Activated T-helper 17 cell treated with anti-CD3 and anti-CD28 coated beads, Interleukin-2, amount 50 U/mL, for 72 hours (primary cell): ENCODE measurements at places on chromosomes 7 and 10.

GRCh38 chr7:118152149-118152548, 31.8 kb upstream of the LSM8 start:
- H3K4me3 ChIP-seq: no peak overlapping the region
- H3K27ac ChIP-seq: no peak overlapping the region
- peaks cover 17% of the 10 kb centered on the region for H3K27me3 ChIP-seq
- no peak for ATAC-seq

GRCh38 chr7:107744345-107744750, 406 bp downstream of the CBLL1 start:
- peaks cover 54% of the 10 kb centered on the region for H3K36me3 ChIP-seq
- peaks cover 23% of the 10 kb centered on the region for H3K4me1 ChIP-seq
- peak; percentile 48 for ATAC-seq
- no peaks in the 10 kb centered on the region for H3K27me3 ChIP-seq
- H3K4me3 ChIP-seq: peak overlapping the region; percentile 98
- peak overlapping the region; percentile 100 for H3K27ac ChIP-seq

DNA sequence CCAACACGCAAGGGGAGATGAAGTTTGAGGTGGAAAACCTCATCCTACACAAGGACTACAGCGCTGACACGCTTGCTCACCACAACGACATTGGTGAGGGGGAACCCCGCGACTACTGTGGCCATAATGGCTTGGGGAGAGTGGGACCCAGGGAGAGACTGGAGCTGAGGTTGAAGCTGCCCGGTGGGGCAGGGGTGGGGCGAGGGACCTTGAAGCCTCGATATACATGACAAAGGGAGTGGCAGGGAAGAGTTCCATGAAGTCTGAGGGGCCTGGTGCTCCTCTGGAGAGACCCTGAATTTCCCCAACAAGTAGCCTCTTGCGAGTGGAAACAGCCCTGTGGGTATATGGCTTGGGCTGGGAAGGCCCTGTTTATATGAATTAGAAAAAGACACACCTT, 3.1 kb downstream of the PLAU start:
- ATAC-seq: no peak
- no peaks in the 10 kb centered on the region for H3K36me3 ChIP-seq
- peaks cover 10% of the 10 kb centered on the region for H3K27me3 ChIP-seq
- H3K27ac ChIP-seq: no peak overlapping the region

DNA sequence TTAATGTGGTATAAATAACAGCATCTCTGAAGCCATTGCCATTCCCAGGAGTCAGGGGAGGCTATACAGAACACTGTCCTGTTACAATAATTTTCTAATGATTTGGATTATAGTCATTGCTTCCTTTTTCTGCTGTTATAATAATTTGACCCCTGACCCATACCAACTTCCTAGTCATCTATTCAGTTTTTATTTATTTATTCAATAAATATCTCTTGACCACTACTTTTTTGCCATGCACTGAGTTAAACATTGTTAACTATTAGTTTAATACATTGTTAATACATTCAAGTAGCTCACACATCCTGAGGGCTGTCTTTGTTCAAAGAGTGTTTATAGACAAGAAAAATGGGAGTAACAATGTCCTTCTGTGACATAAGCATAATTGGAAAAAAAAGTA, 235.5 kb upstream of the MEOX2 start:
- ATAC-seq: no peak
- no peak overlapping the region for H3K4me3 ChIP-seq
- no peaks in the 10 kb centered on the region for H3K4me1 ChIP-seq
- no peaks in the 10 kb centered on the region for H3K27me3 ChIP-seq

DNA sequence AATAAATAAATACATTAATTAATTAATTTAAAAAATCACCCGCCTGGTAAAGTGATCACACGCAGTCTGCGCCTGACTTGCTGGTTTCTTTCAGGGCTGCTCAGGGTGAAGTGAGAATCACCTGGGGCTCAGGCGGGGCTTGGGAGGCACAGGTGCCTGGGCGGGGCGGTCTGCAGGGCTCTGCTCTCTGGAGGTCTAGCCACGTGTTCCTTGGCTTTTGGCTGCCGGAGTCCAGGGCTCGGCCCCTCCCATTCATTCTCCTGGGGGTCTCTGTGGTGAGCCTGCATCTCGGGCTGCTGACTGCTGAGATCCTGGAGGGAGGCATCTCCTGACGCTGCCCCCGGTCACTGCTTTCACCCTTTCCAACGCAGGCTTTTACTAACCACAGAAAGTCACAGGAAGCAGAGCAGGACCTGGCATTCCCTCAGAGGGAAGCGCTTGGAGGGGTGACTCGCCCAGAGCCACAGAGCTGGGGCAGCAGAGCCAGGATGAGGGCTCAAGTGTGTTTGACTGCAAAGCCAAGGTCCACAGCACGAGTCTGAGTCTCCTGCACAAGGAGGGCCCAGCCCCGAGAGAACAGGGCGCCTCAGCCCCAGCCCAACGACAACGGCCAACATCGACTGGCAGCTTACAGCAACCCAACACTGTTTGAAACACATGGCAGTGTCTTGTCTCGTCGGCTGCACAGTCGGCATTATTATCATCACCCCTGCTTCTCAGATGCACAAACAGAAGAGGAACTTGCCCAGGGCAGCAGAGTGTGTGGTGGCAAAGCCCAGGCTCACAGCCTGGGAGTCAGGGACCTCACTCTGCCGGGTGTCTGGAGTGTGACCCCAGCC, 22.4 kb upstream of the MNX1 start:
- no peaks in the 10 kb centered on the region for H3K4me1 ChIP-seq
- H3K27me3 ChIP-seq: peaks cover 47% of the 10 kb centered on the region
- H3K4me3 ChIP-seq: no peak overlapping the region
- no peaks in the 10 kb centered on the region for H3K36me3 ChIP-seq
- H3K27ac ChIP-seq: no peak overlapping the region

- no peaks in the 10 kb centered on the region for H3K4me1 ChIP-seq
- H3K36me3 ChIP-seq: no peaks in the 10 kb centered on the region
- peaks cover 18% of the 10 kb centered on the region for H3K27me3 ChIP-seq
- no peak for ATAC-seq
- no peak overlapping the region for H3K4me3 ChIP-seq
- H3K27ac ChIP-seq: no peak overlapping the region
Observed at GRCh38 chr7:69600710-69601519, 2.6 kb downstream of the AUTS2 start.

DNA sequence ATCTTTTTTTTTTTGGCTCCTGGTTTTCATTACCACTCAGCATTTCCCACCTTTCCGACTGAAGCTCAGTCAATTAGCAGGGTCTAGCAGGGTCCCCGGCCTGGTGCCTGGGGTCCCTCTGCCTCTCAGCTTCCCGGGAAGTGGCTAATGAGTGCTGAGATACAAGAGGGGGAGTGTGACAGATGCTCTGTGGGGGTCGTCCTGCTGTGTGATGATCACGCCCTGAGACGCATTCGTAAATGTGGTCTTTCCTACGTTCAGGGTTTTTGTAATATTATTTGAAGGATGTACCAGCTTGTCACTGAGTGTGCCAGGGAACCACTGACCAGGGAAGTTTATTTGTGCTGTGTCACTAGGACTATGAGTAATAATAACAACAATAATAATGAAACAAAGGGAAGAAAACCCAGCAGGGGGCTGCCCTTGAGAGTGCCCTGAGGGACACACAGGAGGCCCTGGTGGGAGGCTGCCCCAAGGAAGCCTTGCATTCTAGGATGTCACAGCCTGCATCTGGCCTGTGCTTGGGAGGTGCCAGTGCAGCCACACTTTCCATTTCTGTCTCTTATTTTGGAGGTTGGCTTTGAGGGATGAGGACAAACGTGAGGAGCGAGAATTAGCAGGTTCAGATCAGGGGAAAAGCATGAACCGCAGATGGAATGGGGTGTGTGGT, 337.8 kb downstream of the ADARB2 start:
- H3K27me3 ChIP-seq: peaks cover 3% of the 10 kb centered on the region
- no peak for ATAC-seq
- no peak overlapping the region for H3K4me3 ChIP-seq

- no peaks in the 10 kb centered on the region for H3K27me3 ChIP-seq
- H3K27ac ChIP-seq: no peak overlapping the region
- no peak overlapping the region for H3K4me3 ChIP-seq
- H3K4me1 ChIP-seq: no peaks in the 10 kb centered on the region
- no peaks in the 10 kb centered on the region for H3K36me3 ChIP-seq
Observed at GRCh38 chr7:117183729-117184128, 139.1 kb downstream of the WNT2 start.

- peaks cover 63% of the 10 kb centered on the region for H3K4me1 ChIP-seq
- H3K27ac ChIP-seq: peak overlapping the region; percentile 99
- peak overlapping the region; percentile 78 for H3K4me3 ChIP-seq
- H3K27me3 ChIP-seq: no peaks in the 10 kb centered on the region
- peaks cover 18% of the 10 kb centered on the region for H3K36me3 ChIP-seq
Observed at GRCh38 chr7:44638611-44639557, 32.5 kb downstream of the OGDH start.

DNA sequence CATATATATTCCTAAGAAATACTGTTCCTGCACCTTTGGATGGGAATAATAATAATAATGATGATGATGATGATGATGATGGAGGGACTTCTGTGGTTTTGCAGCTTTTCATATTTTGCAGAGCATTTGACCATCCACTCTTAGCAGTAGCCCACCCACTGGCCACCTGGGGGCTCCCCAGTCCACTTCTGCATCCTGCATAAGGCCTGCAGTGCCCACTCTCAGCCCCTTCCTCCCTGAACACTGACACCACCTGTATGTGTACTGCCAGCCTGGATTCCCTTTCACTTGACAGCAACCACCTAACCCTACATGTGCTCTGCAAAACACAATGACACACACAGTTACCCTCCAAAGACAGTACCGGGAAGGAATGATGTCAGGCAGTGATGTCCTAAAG, 131.4 kb downstream of the ADAM12 start:
- no peak overlapping the region for H3K4me3 ChIP-seq
- no peak for ATAC-seq
- H3K4me1 ChIP-seq: peaks cover 2% of the 10 kb centered on the region
- H3K36me3 ChIP-seq: no peaks in the 10 kb centered on the region

GRCh38 chr10:86775056-86775869, 18.8 kb downstream of the BMPR1A start:
- peaks cover 11% of the 10 kb centered on the region for H3K4me1 ChIP-seq
- no peaks in the 10 kb centered on the region for H3K27me3 ChIP-seq
- H3K36me3 ChIP-seq: no peaks in the 10 kb centered on the region
- ATAC-seq: peak; percentile 53

GRCh38 chr7:45048748-45049147, 40.0 kb downstream of the NACAD start:
- no peaks in the 10 kb centered on the region for H3K27me3 ChIP-seq
- peak; percentile 64 for ATAC-seq
- peak overlapping the region; percentile 74 for H3K27ac ChIP-seq
- H3K4me1 ChIP-seq: peaks cover 15% of the 10 kb centered on the region

GRCh38 chr7:140060788-140061606, 1.8 kb downstream of the PARP12 start:
- peaks cover 32% of the 10 kb centered on the region for H3K4me1 ChIP-seq
- no peaks in the 10 kb centered on the region for H3K27me3 ChIP-seq
- H3K27ac ChIP-seq: peak overlapping the region; percentile 44
- peak overlapping the region; percentile 69 for H3K4me3 ChIP-seq

- H3K4me3 ChIP-seq: no peak overlapping the region
- H3K27ac ChIP-seq: no peak overlapping the region
- H3K36me3 ChIP-seq: no peaks in the 10 kb centered on the region
- H3K4me1 ChIP-seq: no peaks in the 10 kb centered on the region
Observed at GRCh38 chr10:44922021-44922420, 10.9 kb downstream of the TMEM72 start.
